ENCODE measurements at places on chromosomes 7 and 10. TPM values are rescaled to one million over a fixed set of nuclear protein-coding genes. Genes with fewer than 3 reads are reported as not detected.

Gene DLX5
- total RNA-seq = not detected

Gene BMPER
- total RNA-seq = 0.44 TPM

Gene DNAH11
- 0.20 TPM for total RNA-seq

Gene SCIN
- not detected for total RNA-seq
